ENCODE measurements at places on chromosomes 1 and 21. TPM values are rescaled to one million over a fixed set of nuclear protein-coding genes. Genes with fewer than 3 reads are reported as not detected.

Gene TFAP2E
- 0.42 TPM for total RNA-seq

Gene ATXN7L2
- total RNA-seq, result 1.9 TPM

Gene MXRA8
- total RNA-seq, result 172 TPM

Gene OLFML2B
- total RNA-seq, result 1.5 TPM

Gene GIPC2
- total RNA-seq, result 1.2 TPM

Gene TDRD10
- total RNA-seq, result not detected

Gene CD101
- total RNA-seq, result 0.18 TPM

Gene AMY2A
- total RNA-seq, result not detected

Gene ASTN1
- under 0.01 TPM for total RNA-seq

Gene GPATCH4
- total RNA-seq, result 13.4 TPM

Data from smooth muscle cell of the umbilical artery (primary cell).